ENCODE measurements at places on chromosomes 6 and 20.

DNA sequence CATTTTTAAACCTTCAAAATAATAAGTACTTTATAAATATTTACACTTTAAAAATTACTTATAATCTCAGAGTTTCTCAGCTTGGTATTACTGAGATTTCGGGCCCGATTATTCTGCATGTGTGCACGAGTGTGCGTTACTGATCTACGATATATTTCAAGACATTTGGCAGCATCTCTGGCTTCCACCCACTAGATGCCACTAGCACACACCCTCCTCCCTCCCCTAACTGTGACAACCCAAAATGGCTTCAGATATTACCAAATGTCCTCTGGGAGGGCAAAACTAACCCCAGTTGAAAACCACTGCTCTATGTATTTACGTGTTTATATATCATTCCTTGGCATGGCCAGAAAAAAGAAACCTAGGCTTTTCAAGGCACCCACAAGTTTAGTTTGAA is 95.9 kb downstream of the FYN start:
- DNase-seq = no peak

GRCh38 chr6:71294121-71294523 is 5.5 kb downstream of the OGFRL1 start:
- peak; percentile 86 for DNase-seq

- peak; percentile 68 for DNase-seq
Observed at GRCh38 chr20:62891111-62891510, 29.5 kb upstream of the TCFL5 start.

DNA sequence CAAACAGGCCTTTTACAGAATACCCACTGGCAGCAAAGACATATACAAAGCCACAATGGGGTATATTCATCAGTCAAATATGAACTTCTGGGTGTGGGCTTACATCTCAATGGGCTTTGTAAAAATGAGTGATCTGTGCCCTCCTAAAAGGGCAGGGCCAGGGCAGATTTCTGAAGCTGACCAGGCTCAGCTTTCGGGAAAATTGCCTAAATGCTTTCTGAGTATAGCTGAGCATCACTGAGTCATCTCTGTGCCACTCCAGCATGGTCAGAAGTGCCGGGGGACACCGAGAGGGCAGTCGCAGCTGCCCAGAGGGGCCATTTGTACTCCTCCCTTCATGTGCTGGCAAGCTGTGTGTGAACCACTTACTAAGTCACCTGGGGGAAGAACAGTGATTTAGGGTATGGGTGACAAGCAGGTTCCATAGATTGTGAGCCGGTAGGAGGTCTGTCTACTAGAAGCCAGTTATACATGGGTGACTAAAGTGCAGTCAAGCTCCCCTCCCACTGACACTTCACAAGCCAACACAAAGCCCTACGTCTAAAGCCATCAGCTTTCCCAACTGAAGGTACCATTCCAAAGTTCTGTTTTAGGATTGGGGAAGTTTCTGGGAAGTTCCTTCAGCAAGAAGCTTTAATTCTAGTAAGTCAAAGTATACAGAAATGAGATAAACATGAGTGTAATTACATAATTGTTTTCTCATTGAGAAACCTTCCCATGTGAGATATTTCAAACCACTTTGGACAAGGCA is 147.6 kb upstream of the TAB2 start:
- DNase-seq = peak; percentile 69

DNA sequence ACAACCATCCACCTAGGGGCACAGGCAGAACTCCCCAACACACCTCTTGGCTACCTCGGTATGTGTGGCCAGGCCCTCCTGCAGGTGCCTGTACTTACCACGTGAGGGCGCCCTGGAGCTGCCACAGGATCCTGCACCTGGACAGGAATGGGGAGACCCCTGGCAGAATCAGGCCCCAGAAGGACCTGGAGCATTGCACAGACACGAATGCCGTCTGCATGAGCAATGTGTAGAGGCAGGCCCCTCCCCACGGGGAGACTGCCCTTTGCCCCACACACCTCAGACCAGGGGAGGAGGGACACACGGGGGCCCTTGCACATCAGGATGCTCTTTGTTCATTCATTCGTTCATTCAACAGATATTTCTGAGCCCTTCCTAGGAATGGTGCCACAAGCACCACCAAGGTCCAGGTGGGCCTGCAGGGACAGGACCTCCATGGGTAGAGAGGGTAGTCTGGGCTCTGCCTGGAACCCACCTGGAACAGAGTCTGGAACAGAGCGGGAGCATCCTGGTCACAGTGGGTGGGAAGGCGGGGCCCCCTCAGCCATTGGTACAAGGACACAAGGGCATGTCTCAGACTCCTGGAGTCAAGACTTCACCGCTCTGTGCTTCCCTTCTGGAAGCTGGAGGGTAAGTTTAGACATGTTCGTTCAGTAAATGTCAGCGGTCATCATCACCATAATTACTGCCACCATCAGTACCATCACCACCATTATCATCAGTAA is 32.3 kb downstream of the YTHDF1 start:
- DNase-seq = no peak

DNA sequence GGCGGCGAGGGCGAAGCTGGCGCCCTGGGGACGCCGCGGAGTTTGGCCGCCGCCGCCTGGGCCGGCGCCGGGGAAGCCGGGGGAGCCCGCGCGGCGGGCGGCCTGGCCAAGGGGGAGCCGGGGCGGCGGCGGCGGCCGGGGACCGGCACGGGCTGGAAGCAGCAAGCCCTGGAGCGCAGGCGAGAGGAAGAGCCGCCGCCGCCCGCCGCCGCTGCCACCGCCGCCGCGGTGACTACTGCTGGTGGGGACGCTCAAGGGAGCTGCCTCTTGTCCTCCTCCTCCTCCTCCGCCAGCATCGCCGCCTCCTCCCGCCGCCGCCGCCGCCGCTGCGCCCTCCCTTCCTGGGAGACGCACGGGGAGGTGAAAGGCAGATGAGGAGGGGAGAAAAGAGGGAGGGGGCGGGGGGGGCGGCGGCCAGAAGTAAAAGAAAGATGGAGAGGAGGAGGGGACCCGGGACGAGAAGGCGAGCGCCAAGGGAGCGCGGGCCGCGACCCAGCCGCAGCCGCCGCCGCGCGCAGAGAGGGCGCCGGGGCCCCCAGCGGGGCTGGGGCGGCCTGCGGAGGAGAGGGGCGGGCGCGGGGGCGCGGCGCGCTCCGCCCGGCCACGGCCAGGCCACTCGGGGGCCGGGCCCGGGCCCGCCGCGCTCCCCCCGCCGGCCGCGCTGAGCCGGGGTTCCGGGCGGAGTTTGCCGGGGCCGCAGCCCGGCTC is 846 bp downstream of the PDE10A start:
- DNase-seq = peak; percentile 38

DNA sequence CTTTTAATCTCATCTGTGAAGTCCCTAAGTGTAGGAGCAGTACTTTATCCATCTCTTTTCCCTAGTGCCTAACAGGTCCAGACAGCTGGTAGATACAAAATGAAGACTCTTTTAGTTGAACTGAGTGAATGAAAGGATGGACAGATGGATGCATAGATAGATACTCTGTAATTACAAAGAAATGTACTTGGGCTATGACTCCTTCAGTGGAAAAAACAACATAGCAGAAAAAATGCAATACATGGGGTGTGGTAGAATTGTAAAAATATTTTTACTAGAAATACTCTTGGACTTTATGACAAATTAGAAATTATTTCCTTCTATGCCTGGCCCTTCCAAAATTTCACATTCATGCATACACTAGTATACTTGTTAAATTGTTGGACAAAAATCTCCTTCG is 29.3 kb downstream of the KCNQ5 start:
- DNase-seq = no peak

- no peak for DNase-seq
Observed at GRCh38 chr6:81300961-81301360, 451.5 kb downstream of the TENT5A start.

- peak; percentile 51 for DNase-seq
Observed at GRCh38 chr6:20946022-20946421, 411.8 kb downstream of the CDKAL1 start.

GRCh38 chr6:46704562-46704961 is 16.9 kb downstream of the TDRD6 start:
- DNase-seq = peak; percentile 55

- no peak for DNase-seq
Observed at GRCh38 chr6:54621285-54621684, 225.3 kb upstream of the FAM83B start.

GRCh38 chr6:150093397-150093796 is 24.5 kb upstream of the ULBP3 start:
- DNase-seq = no peak

- no peak for DNase-seq
Observed at GRCh38 chr6:9461188-9461587, 953.7 kb downstream of the TFAP2A start.

- DNase-seq = no peak
Observed at GRCh38 chr20:47705497-47705856, 79.8 kb downstream of the SULF2 start.

- DNase-seq = no peak
Observed at GRCh38 chr6:136474241-136474640, 76.0 kb downstream of the MAP7 start.

DNA sequence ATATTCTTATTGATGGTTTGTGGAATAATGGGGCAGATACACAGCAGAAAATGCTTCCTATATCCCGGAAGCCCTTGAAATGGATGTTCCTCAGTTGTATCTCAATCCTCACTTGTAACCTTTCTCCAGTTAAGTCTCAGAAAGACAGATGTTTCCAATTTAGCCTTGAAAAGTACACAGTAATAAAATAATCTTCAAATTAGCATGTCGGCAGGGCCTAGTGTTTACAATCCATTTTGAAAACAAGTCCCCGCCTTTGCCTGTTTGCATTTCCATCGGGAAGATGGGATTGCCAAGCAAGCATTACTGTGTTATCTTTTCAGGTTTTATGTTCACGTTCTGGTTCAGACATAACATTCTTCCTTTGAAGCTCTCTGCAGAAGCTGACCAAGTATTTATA is 41.5 kb downstream of the SNRNP48 start:
- DNase-seq = no peak

GRCh38 chr6:17066610-17067009 is 35.2 kb upstream of the STMND1 start:
- no peak for DNase-seq

GRCh38 chr6:35008858-35009257 is 119.8 kb downstream of the ANKS1A start:
- no peak for DNase-seq

GRCh38 chr20:58458342-58459057 is 56.7 kb downstream of the APCDD1L start:
- DNase-seq = peak; percentile 57

GRCh38 chr6:24744911-24745310 is 26.0 kb upstream of the C6orf62 start:
- no peak for DNase-seq

- DNase-seq = no peak
Observed at GRCh38 chr6:109009962-109010704, 84.5 kb downstream of the SESN1 start.

- no peak for DNase-seq
Observed at GRCh38 chr6:56246881-56247653, at the start of gene COL21A1. COL21A1 (minus strand) TSS chr6:56247580; CDS start chr6:56182618, 64,962 bp downstream.

- no peak for DNase-seq
Observed at GRCh38 chr6:142907544-142907943, 37.4 kb downstream of the HIVEP2 start.

DNA sequence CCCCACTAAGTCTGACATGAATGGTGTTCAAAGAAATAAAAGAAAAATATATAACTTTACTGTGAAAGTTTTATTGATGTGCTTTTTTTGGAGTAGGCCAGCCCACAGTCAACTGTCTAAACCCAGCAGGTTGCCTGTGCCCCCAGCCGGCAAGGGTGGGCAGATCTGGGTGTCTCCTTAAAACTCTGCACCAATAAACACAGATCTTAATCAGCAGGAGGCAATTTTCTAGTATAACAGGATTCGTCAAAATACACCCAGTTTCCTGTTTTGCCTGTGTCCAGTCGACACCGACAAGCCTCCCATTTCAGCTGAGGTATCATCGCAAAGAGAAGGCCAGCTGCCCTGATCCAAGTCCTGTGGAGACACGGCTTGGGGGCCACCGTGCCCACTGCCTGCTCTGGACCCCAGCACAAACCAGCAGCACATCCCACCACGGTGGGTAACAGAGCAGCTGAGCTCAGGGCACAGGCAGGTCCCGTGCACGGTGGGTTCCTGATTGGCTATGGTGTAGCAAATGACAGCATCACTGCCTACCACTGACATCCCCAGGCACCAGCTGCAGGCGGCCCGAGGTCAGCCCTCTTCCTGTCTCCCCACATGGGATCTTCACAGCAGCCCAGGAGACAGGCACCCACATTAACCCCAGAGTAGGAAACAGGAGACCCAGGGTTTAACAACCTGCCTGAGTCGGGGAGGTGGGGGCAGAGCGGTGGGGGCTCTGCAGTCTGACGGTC is 15.7 kb downstream of the BMP7 start:
- no peak for DNase-seq

DNA sequence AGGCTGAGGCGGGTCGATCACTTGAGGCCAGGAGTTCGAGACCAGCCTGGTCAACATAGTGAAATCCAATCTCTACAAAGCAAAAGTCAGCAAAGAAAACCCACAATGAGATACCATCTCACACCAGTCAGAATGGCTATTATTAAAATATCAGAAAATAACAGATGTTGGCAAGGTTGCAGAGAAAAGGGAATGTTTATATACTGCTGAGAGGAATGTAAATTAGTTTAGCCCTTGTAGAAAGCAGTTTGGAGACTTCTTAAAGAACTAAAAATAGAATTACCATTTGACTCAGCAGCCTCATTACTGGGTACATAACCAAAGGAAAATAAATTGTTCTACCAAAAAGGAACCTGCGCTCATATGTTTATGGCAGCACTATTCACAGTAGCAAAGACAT is 16.7 kb upstream of the GCM1 start:
- DNase-seq = no peak

DNA sequence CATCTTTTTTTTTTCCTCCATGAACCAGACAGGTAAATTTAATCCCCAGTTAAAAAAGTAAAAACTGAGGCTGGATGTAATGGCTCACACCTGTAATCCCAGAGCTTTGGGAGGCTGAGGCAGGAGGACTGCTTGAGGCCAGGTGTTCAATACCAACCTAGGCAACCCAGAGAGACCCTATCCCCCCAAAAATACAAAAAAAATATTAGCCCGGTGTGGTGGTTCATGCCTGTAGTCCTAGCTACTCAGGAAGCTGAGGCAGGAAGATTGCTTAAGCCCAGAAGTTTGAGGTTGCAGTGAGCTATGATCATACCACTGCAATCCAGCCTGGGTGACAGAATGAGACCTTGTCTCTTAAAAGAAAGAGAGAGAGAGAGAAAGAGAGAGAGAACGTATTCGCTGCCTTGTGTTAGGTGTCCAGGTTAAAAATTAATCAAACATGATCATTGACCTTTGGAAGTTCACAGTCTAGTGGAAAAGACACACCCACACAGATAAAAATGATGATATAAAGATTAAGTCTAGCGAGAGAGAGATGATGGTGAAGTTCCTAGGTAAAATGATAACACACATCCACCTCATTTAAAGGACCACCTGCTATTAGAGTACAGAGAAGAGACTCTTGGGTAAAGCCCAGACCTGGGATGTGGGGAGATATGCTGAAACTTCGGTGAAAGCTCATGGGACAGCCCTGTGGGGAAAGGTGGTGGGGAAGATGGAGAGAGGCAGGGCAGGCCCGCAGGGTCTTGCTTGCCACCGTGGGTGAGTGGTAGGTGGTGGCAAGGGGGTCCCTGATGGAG is 4.8 kb upstream of the NHSL1 start:
- no peak for DNase-seq

GRCh38 chr6:79269877-79270276 is 35.4 kb upstream of the HMGN3 start:
- peak; percentile 47 for DNase-seq
